ENCODE measurements at places on chromosomes 7 and 10.
A peak's percentile ranks its signal among the peaks of the same experiment; 100 is the strongest.

- DNase-seq: no peak
Measured at GRCh38 chr10:59104186-59104585, 72.3 kb upstream of the PHYHIPL start.

DNA sequence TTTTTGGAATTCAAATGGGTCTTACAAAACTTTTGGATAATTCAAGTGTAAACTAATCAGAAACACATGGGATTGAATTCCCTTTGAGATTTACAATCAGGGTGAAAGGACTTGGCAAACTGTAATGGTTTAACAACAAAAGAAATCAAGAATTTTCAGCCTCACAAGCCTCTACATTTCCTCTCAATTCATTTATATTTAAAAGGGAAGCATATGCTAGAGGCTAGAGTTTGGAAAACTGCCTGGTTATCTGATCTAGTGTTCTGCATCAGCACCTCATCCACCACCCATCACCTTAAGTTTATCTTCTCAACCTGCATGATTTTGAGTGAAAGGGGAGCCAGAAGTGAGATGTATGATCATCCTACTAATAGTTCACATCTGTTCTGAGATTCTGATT is 120.7 kb downstream of the TES start:
- DNase-seq: no peak

DNA sequence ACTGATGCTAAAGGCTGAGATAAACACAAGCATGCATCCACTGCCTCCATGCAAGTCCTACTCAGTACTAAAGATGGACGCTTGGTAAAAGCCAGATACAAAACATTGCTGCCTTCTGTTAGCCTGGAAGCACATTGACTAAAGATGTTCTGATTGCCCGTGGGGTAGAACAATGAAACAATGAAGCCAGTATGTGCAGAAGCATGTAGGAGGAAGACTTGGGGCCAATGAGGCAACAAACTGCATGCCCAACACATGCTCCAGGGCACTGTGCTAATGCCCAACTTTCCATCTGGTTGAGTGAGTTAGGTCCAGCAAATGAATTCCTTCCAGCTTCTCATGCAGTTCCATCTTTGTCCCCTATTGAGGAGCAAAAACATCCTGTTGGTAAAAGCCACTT is 1245.5 kb downstream of the GATA3 start:
- no peak for DNase-seq

GRCh38 chr7:140604760-140605159 is 35.9 kb downstream of the DENND2A start:
- DNase-seq: no peak

DNA sequence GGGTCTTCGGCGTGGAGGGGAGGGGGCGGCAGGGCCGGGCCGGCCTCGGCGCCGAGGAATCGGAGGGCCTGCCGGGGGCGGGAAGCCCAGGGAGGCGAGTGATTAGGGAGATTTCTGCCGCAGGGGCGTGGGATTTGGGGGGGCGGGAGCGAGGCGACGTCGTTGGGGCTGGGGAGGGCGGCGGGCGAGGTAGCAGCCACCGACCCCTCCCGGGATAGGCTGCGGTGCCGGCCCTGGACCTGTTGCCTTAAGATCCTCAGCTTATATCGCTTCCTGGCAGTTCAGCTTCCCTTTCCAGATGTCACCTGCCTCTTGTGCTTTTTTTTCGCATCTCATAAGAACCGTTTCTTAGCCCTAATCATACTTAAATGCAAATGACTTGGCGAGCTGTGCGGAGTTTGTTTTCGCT is 655 bp downstream of the LMTK2 start:
- peak; percentile 4 for DNase-seq

- no peak for DNase-seq
Measured at GRCh38 chr7:28879105-28879504, 79.0 kb downstream of the TRIL start.

- no peak for DNase-seq
Measured at GRCh38 chr10:821322-821721, 110.2 kb downstream of the LARP4B start.

DNA sequence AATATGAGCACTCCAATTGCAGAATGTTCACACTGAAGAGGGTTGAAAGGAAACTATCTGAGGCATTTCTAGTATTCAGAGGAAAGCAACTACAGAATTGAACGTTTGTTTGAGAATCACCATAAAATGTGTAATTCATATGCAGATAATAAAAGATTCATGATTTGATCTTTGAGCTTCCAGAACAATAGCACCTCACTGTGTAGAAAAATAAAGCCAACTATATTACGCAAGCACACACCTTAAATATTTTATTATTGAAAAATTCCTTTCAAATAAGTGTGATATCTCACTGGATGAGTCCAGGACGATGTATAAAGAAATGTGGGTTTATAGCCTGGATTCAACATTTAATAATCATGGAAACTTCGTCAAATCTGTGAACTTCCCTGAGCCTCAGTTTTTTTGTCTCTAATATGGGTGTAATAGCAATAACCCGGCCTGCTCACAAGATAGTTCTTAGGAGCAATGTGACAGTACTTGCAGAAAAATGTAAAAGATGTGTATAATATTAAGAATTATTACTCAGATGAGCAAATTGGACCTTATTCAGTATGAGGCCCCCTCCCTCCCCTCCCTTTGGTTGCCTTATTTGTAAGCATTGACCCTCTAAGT is 11.5 kb upstream of the CAV2 start:
- DNase-seq: no peak

DNA sequence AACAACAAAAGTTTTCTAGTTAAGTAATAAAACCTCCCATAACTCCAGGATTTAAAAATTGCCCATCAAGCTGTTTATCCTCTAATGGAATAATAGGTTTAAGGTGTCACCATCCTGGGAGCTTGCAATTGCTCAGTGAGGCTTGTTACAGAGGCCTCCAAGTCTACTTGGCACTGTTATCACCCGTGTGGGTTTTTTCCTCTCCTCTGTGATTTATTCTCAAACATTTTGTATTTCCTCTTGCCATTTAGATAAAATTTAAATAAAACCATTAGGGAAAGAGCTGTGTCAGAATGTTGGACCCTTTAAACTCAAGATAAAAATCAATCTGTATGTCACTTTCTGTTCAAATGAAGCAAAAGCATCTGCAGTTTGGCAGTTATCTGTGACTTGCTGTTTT is 202.6 kb downstream of the GALNT17 start:
- DNase-seq: no peak

DNA sequence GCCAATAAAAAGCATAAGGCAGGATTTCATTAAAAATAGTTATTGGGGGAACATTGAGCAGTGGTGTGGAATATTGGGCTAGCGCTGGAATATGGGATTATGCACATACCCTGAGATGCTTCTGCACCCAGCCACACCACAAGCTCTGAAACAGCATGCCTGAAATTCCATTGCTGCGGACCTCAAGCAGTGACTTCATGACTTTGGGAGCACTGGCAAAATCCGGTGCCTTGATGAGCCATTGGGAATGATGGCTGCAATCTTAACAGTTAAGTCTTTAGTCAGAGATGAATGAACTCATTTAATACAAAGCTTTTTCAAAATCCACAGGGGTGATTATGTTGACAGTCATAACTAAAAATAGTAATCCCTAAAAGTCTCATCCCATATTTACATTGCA is 274.7 kb upstream of the MTPN start:
- DNase-seq: no peak

GRCh38 chr7:28778786-28779185 is 179.3 kb downstream of the TRIL start:
- no peak for DNase-seq

- DNase-seq: no peak
Measured at GRCh38 chr10:122548407-122549085, 12.0 kb upstream of the DMBT1 start.

DNA sequence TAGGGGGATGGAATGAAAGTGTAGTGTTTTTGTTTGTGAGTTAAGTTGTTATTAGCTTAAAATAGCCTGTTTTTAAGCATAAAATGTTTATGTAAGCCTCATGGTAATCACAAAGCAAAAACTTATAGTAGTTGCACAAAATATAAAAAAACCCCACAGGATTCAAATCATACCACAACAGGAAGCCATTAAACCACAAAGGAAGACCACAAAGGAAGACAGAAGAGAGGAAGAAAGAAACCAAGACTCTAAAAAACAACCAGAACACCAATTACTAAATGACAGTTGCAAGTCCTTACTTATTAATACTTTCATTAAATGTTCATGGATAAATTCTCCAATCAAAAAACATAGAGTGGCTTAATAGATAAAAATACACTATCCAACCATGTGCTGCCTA is 63.6 kb downstream of the ANKRD7 start:
- DNase-seq: no peak

DNA sequence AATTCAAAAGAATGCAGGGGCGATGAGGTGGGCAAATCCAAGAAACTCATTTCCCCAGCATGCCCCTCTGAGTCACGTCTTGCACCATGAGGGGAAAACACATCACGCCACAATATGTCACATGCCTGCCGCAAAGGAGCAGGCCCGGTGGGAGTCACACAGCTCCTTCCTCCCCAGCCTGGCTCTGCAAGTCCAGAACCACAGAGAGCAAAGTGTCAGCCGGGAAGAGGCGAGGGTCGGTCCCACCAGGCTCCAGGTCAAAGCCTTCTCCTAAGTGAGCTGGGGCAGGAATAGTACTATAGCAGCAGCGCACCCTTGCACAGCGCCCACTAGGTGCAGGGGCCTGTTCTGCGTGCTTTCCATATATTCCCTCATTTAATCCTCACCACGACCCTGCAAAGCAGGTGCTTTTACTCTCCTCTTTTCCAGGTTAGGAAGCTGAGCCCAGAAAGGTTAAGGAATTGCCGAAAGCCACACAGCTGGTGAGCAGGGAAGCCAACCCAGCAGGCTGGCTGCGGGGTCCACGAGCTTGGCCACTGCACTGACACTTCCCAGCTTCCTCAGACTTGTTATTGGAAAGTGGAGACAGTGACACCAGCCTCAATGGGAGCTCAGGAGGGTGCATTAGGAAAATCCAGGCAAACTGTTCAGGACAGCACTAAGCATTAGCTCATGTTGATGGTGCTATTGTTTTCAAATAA is 94.0 kb upstream of the ZMIZ1 start:
- DNase-seq: peak; percentile 70

DNA sequence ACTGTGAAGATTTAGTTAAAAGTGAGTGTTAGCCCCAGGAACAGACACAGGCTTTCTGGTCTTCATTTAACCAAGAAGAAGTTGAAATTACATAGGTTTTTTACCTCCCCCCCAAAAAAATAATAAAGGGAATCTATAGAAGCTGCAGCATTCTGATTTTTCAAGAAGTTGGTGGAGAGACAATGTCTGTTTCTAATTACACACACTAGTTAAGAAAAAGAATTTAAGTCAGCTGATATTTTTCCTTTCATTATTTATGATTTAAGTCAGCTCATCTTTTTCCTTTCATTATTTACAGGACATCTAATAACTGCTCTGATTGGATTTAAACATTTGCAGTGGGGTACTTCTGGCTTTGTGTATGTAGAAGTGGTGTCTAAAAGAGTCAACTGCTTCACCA is 201.4 kb upstream of the NRP1 start:
- DNase-seq: no peak

GRCh38 chr7:127066974-127067373 is 185.8 kb downstream of the GRM8 start:
- no peak for DNase-seq

DNA sequence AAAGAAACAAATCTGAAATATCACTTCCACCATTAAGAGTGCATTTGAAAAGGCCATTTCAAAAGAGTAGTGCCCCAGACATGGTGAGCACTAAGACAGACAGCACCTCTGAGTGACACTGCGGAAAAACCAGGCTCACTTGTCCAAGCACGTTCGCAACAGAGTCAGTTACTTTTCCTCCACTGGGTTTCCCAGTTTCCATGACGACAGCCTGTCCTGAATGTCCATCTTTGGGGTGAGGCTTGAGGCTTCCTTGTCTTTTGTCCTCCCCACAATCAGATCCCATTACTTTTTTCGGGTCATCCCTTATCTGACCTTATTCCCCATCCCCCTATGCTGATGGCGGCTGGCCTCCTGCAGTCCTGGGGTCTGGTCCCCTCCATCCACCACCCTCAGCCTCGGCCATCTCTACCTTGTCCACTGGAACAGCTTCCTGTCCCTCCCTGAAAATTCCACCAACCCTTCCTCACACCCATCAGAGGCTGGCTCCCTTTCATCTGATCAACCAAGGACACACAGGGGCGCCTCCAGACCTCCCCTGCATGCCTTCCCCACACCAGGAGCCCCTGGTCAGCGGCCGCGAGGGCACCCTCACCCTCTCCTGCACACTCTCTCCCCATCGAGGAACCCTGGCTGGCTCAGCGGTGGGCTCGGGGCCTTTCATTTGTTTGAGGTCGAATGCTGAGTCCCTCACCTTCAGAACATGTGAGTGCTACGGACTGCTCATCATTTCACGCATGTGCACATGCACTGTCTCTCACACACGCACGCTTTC is 363.6 kb downstream of the DNAJB6 start:
- no peak for DNase-seq

DNA sequence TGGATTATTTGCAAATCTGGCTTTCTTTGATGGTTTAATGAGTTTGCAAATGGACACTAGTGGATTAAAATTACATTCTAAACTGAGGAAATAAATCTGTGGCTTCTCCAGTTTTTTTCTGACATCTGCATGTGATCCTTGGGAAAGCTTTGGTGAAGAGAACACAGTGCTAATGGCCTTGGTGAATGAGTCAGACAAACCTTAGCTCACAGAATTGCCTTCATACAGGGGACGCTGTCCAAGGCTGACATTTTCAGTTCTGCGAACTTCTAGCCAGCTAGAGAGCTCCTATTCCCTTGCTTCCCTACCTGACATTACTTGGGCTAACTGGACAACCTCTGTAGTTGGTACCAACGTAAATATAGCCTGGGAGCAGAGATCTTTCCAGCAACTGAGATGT is 21.2 kb downstream of the BMPER start:
- no peak for DNase-seq

DNA sequence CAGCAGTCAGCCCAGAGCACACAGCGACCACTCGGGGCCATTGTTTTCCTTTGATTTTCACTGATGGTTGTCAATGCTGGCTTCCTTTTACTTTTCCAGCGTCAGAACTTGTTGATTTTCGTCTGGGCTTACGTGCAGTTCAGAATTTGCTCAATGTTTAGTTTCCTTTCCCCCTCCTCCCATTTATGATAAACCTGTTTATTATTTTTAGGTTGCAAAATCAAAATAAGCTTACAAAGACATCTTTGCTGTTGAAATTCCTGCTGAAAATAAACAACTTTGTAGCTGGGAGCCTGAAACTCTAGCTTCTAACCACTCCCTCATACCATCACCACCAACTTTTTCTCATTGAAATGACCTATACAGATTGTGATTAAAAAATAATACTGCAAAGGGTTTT is 83.1 kb upstream of the LYZL1 start:
- DNase-seq: no peak

- no peak for DNase-seq
Measured at GRCh38 chr10:31803606-31804351, 124.9 kb downstream of the ARHGAP12 start.

DNA sequence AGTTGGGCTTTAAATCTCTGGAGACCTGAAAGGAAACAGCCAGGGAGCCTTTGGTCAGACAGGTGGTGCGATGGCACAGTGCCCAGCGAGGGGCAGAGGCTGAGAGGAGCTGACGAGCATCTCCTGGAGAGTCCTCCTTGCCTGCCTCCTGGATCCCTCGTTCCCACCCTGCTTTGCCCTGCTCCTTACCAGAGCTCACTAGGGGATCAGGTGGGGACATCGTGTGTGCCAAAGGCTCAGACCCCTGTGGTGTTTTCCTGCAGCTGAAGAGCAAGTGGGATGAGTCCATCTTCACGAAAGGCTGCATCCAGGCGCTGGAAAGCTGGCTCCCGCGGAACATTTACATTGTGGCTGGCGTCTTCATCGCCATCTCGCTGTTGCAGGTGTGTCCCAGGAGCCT is 21.8 kb upstream of the SH2D4B start:
- no peak for DNase-seq
